ENCODE measurements at places on chromosomes 5 and 9.

DNA sequence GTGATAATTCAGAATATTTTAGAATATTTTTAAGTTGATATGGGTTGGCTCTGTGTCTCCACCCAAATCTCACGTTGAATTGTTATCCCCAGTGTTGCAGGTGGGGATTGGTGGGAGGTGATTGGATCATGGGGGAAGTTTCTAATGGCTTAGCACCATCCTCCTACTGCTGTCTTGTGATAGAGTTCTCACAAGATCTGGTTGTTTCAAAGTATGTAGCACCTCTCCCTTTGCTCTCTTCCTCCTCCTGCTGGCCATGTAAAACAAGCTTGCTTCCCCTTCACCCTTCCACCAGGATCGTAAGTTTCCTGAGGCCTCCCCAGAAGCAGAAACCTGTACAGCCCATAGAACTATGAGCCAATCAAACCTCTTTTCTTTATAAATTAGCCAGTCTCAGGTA, 214.6 kb upstream of the C9orf72 start:
- DNase-seq = no peak

DNA sequence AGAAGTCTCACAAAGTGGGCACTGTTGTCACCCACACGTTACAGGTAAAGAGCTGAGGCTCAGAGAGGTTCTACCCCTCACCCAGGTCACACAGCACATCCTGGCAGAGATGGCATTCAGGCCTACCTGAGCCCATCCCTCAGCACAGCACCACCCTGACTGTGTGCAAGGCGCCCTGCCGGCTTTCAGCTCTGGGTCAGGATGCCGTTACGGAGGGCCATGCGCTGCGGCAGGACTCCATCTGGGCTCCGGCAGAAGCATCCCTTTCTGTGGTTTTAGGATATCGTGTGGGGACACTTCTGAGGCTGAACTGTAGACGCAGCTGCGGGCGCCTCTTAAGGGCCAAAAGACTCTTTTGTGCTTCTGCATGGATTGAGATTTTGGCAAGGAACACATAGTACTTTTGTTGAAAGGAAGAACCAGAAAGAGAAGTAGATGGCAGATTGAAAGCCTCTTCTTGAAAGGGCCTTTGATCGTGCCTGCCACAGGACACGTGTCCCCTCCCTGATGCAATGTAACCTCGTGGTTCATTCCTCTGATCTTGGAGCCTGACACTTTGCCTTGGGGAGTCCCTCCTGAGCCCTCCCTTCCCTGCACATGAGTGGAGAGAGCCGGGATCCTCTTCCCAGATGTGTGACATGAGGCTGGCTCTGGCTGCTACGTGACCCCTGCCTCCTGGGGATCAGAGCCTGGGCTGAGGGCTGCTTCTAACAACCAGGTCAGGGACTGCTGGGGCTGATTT, 31.3 kb downstream of the USP20 start:
- DNase-seq = no peak

- no peak for DNase-seq
These were observed 223.5 kb upstream of the TNC start for GRCh38 chr9:115341426-115341825.

- DNase-seq = no peak
These were observed 99.2 kb upstream of the ACTBL2 start for GRCh38 chr5:57581772-57582171.

GRCh38 chr5:139651853-139652787, 4.0 kb downstream of the CXXC5 start:
- peak; percentile 47 for DNase-seq

- peak; percentile 68 for DNase-seq
These were observed 47.5 kb downstream of the DAB2IP start for GRCh38 chr9:121698627-121699570.

DNA sequence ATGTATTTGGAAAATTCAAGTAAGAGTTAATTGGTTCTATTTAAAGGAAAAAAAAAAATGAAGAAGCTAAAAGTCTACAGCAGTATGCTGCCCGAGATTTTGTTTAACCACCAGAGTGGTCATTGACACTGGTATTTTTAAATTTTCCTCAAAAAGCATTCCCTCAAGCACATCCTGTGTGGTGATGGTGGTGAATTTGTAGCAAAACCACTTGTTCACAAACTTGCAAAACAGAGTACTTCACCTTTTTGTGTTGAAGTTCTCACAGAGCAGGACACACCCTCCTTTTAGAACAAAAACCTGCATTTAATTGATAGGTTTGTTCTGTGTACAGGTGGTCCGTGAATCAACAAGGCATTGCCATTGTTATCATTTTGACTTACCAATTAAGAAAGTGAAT, 374.2 kb downstream of the EFNA5 start:
- DNase-seq = no peak

GRCh38 chr9:33506626-33507370, 17.3 kb upstream of the ANKRD18B start:
- no peak for DNase-seq

GRCh38 chr9:83287021-83287420, 224.1 kb upstream of the RASEF start:
- DNase-seq = no peak

GRCh38 chr5:7925961-7926695, 57.2 kb downstream of the MTRR start:
- DNase-seq = no peak

DNA sequence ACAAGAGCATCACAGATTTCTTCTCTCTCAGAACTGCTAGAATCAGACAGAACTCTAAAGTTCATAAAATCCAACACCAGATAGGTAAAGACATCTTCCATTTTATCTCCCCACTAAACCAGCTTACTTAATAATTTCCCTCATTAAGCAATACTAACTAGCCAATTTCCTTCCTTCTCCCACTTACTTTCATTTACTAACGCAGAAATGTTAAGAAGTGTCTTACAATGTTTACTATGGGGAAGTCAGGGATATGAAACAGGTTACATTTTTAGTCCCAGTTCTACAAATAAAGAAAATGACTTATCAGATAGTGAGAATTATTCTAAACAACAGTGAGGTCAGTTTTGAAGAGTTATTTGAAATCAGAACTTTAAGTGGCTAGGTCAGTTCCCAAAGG, 236.5 kb downstream of the FBXL17 start:
- DNase-seq = no peak

DNA sequence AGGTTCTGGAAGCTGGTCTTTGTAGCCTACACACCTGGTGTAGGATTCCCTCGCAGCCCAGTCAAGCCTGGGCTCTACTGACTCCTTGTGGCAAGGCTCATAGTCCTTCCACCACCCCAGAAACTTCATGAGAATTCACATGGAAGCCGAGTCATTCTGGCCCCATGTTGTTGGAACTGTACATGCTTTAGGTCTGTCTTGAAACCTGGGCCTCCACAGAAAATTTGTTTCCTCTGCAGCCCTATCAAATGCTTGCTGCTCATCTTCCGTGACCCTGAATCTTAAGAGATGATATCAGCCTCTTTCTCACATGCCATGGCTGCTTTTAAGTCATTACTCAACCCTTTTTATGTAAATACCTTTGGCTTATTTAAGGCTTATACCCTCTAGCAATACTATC, 113.4 kb upstream of the GRHPR start:
- no peak for DNase-seq

All from neural crest cell (in vitro differentiated cells).